ENCODE measurements at places on chromosomes 13 and 19.
A peak's percentile ranks its signal among the peaks of the same experiment; 100 is the strongest.

GRCh38 chr19:48348045-48348444 is 15.7 kb downstream of the TMEM143 start:
- no peak for DNase-seq

DNA sequence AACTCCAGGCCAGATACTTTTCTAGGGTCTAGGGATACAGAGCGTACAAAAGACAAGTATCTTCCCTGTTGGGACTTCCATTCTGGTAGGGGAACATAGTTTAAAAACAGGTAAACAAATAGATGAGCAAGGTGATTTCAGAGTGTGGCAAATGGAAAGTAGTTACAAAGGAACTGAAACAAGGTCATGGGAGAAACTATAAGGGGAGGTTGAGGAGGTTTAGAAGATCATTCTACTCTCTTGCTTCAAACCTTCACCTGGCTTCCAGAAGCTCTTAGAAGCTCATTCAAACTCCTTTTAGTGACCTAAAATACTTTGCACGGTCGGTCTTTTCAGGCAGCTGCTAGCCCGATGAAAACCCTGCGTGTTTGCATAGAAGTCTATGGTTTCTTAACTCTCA is 9.1 kb downstream of the FFAR2 start:
- DNase-seq, result no peak

DNA sequence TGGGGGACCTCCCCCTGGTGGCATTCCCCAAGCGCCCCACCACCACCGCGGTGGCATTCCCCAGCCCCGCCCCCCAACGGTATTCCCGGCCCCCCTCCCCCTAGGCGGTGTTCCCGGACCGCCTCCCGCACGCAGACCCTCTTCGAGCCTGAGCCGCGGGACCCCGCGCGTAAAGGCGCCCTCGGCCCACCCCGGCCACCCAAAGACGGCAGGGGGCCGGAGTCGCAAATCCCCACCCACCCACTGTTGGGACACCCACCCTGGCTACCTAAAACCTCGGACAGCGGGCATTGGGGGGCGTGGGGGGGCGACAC is 22.4 kb downstream of the OLFM2 start:
- no peak for DNase-seq

- peak; percentile 57 for DNase-seq
Observed at GRCh38 chr13:36130552-36131221, 495 bp downstream of the DCLK1 start.

Data from NCI-H2081 (cell line).